ENCODE measurements at places on chromosomes 1 and 21. TPM values are rescaled to one million over a fixed set of nuclear protein-coding genes. Genes with fewer than 3 reads are reported as not detected.

DNA sequence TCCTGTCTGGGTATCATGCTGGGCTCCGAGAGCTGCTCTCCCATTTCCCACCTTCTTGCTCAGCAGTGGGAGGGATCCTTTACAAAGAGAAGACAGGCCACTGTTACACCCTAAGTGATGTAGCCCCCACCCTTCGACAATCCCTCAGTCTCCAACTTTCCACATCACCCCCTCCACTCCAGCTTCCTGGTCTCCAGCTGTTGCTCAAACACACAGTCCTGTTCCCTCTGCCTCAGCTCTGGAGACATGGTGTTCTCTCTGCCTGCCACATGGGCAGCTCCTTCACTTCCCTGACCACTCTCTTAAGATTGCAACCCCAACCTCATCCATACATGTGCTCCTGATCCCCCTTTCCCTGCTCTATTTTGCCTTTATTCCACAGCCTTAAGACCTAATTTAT, 37.7 kb downstream of the SLC30A1 start:
- DNase-seq: no peak

- no peak for DNase-seq
These were observed 46.2 kb upstream of the IVNS1ABP start for GRCh38 chr1:185363205-185363604.

DNA sequence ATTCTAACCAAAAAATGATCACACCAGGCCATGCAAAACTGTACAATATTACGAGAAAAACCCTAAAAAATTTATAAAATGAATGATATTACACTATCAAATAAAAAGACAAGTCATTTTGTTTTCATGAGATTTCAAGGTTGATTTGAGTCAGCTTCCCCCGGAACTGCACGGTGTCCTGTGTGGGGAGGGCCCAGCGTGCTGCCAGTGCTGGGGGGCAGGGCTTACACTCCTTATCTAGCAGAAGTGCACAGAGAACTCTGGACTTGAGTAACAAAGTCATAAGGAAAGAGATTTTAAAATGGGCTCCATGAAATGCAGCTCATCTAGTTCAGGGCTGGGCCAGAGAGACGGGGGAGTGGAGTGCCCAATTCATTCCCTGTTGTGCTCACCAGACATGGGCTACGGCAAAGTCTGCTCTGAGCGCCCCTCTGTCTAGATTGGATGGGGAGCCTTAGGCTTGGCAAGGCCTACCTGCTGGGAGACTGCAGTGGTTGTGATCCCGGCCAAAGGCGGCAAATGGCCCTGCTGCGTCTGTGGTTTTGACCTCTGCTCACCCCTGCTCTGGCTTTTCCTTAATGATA, 50.1 kb downstream of the COQ8A start:
- DNase-seq: peak; percentile 94

GRCh38 chr1:163188947-163189346, 13.8 kb downstream of the RGS5 start:
- no peak for DNase-seq

GRCh38 chr1:180179162-180179957, 24.7 kb downstream of the QSOX1 start:
- DNase-seq: no peak

- no peak for DNase-seq
These were observed 166.6 kb downstream of the DSCAM start for GRCh38 chr21:40680311-40680710.

DNA sequence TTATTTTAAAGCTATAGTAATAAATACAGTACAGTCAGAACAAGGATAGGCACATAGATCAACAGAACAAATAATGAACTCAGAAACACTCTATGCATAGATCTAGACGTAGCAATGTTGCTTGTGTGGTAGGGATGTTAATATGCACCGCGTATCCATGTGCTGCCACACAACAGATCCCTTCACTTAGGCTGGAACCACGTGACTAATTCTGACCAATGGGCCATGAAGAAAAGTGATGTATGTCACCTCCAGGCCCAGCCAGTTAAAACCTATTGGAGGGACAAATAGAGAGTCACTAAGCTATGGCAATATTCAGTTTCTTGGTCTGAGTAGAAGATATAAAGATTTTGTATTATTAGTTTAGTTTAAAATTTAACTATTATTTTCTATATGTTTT, 91.4 kb downstream of the ADAMTS1 start:
- no peak for DNase-seq

MPZ gene
- polyA plus RNA-seq: 3.5 TPM

TPTE gene
- not detected for polyA plus RNA-seq

SMYD3 gene
- 9.1 TPM for polyA plus RNA-seq
